ENCODE measurements at places on chromosomes 2 and 18.

DNA sequence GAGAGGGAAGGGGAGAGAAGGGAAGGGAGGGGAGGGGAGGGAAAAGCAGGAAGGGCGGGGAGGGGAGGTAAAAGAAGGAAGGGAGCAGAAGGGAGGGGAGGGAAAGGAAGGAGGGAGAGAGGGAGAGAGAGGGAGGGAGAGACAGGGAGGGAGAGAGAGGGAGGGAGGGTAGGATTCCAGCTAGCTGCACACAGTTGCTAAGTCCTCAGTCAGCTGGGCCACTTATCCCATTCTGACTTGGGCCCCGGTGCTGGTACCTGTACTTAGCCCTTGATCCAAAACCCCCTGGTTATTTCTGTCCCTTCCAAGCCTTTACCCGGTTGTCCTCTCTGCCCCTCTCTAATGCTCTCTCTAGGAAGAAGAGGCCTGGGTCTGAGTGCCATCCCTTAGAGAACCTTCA is 211.4 kb downstream of the TTC32 start:
- DNase-seq, result no peak

DNA sequence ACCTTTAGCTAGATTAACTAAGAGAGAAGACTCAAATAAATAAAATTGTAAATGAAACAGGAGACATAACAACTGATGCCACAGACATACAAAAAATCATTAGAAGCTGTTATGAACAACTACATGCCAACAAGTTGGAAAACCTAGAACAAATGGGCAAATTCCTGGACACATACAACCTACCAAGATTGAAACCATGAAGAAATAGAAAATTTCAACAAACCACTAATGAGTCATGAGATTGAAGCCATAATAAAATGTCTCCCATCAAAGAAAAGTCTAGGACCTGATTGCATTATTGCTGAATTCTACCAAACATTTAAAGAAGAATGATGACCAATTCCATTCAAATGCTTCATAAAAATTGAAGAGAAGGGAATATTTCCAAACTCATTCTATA is 54.3 kb downstream of the ST3GAL5 start:
- no peak for DNase-seq

- no peak for DNase-seq
Observed at GRCh38 chr2:150888337-150888736, 373.3 kb downstream of the RBM43 start.

- no peak for DNase-seq
Observed at GRCh38 chr2:127735044-127735443, 33.7 kb downstream of the SFT2D3 start.

DNA sequence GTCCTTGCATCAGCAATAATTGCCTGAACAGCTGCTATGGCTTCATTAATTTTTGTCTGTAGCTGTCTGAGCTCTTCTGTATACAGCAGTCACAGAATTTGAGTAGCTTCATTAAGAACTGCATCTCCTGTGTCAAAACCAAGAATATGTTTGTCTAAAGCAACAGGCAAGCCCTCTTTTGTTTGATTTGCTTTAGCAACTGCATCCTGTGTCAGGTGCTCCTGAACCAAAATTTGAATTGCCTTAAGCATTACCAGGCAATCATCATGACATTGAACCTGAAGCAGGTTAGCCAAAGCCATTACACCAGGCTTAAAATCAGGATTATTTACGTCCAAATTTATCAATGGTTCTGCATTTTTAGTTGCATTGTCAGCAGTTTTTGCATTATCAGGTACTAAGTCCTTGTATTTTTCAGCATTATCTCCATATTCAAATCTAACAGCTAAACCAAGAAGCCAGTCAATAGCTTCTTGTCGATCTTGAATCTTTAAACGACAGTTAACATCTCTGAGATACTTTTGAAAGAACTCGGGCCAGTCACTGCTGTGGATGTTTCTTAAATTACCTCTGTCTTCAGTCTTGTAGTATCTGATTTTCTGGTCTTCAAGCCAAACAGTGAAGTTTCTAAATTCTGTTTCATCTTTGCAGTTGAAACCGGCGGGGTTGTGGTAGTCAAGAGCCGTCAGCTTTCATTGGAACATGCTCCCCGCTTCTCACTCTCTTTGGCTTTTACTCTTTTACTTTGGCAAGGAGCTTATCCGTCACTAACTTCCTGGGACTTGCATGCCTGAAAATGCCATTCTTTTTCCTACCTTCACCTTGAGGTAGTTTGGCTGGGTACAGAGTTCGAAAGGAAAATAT is 42.2 kb downstream of the MERTK start:
- no peak for DNase-seq

DNA sequence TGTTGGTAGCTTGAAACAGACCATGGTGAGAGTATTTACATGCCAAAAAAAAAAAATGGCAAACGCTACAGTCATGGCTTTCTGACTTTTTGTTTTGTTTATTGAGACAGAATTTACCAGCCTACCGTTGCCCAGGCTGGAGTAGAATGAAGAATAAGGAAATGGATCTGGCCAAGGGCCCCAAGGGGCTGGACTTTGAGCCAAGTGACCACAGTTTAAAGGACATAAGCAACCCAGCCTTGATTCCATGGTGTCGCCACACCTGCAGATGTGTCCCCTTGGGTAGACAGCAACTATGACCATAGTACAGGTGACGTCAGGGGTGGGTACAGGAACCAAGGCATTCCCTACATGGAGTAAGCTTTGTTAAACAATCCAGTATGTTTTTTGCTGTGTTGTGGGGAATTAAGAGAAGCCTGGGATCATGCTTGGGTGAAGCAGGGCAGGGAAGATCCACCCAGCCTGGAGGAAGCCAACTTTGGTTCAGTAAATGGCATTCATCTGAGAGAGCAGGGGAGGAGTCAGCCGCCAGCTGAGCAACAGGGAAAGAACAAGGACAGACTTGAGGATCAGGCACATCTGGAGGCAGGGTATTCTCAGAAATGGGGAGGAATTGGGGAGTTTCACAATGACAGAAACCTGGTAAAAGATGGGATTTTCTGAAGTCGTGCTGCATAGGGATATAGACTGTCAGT is 110.3 kb upstream of the SH3BP4 start:
- no peak for DNase-seq

GRCh38 chr2:6922201-6922656 is 5.0 kb downstream of the RNF144A start:
- no peak for DNase-seq

DNA sequence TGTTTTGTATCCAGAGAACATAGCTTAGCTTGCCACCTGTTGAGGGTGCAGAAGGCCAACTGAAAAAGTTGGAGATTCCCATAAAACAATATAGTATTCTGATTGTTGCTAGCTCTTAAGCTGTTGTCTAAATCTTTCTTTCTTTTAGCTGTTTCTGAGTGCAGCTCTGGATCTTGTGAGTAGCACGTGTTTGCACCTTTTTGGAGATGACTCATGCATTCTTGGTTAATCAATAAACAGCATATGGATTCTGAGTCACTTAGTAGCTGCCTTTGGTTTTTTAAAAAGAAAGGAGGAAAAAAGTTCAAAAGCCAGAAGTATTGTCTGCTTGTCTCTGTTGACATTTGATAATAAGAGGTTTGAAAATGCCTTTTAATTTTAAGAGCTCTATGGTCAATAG is 483.0 kb upstream of the FSIP2 start:
- DNase-seq, result no peak

GRCh38 chr2:156891609-156892008 is 365.9 kb upstream of the GALNT5 start:
- DNase-seq, result no peak

- no peak for DNase-seq
Observed at GRCh38 chr2:31032475-31032874, 105.8 kb downstream of the GALNT14 start.

- peak; percentile 71 for DNase-seq
Observed at GRCh38 chr18:74963820-74964446, 245.0 kb downstream of the PTGR3 start.

DNA sequence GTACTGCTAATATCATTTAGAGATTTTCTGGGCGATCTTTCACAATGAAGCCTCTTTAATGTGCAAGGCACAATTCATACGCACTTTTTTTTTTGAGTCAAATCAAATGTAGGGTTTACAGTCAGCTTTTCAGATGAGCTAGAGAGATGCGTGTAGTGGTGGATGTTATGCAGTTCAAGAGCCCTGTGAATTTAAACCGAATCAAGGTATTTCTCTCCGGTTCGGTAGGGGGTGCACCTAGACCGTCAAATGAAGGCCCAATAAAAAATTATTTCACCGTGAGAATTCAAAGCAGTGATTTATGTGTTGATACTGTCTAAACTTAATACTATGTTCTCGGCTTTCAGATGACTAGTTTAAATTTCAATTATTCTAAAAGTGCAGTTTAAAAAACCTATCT is 1.1 kb downstream of the PTH2R start:
- peak; percentile 21 for DNase-seq

GRCh38 chr2:19119326-19120001 is 239.0 kb downstream of the OSR1 start:
- DNase-seq, result no peak

- DNase-seq, result peak; percentile 31
Observed at GRCh38 chr2:170052151-170052550, 125.8 kb upstream of the MYO3B start.

- DNase-seq, result no peak
Observed at GRCh38 chr2:215394102-215394805, 41.6 kb downstream of the FN1 start.

GRCh38 chr2:45731141-45731540 is 79.7 kb downstream of the PRKCE start:
- DNase-seq, result no peak

GRCh38 chr2:119723186-119723585 is 36.5 kb upstream of the PTPN4 start:
- DNase-seq, result no peak

- DNase-seq, result no peak
Observed at GRCh38 chr2:102200539-102200938, 13.7 kb downstream of the IL1RL2 start.

GRCh38 chr2:239724194-239724849 is 300.8 kb downstream of the NDUFA10 start:
- DNase-seq, result no peak

- peak; percentile 24 for DNase-seq
Observed at GRCh38 chr2:9765611-9766531, 77.4 kb upstream of the TAF1B start.

GRCh38 chr2:1656961-1657841 is 87.1 kb downstream of the PXDN start:
- DNase-seq, result no peak

DNA sequence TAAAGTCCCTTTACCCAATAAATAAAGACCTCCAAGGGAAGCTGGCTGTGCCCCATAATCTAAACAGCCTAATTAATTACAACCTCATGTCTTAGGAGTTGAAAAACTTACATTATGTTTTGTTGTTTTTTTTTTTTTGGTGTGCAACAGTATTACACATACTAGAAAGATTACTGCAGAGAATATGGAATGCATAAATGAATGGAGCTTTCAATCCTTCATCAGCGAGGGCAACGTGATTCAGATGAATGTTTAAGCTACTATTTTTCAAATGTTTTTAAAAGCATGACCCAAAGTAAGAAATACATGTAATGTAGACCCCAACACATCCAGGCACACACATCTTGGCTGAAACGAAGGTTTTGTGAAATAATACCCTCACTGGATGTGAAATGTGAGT is 167.1 kb upstream of the FN1 start:
- DNase-seq, result no peak
